ENCODE measurements at places on chromosomes 11 and 22.
A peak's percentile ranks its signal among the peaks of the same experiment; 100 is the strongest.

- no peak for DNase-seq
Measured at GRCh38 chr11:74683941-74684481, 47.2 kb downstream of the CHRDL2 start.

DNA sequence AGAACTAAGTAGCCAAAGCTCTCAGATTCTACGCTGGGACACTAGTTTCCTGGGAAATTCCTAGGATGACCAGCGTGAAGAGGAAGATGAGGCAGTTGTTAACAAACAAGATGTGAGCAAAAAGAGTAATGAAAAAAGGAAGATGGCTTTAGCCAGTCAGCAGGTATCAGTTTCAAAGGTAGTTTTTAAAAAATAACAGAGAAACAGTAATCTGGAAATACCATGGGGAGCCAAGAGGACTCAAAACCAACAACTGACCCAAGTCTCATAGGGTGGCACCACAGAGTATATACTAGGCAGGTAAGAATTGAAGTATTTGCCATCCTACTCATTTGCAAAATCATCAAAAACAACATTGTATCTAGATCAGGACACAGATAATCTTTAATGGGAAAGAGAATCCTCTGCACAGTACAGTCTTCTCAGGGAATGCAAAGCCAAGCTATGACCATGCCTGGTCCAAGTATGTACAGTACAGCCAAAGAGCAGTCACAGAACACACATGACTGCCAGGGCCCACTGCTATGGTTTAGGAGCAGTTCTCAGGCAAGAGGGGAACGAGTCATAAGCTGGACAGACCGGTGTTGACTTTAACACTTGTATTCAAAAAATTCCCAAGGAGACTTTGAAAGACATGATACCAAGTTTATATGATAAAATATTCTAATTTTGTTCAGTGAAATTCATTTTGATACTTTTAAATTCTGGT, 20.6 kb downstream of the MSANTD4 start:
- DNase-seq, result no peak

DNA sequence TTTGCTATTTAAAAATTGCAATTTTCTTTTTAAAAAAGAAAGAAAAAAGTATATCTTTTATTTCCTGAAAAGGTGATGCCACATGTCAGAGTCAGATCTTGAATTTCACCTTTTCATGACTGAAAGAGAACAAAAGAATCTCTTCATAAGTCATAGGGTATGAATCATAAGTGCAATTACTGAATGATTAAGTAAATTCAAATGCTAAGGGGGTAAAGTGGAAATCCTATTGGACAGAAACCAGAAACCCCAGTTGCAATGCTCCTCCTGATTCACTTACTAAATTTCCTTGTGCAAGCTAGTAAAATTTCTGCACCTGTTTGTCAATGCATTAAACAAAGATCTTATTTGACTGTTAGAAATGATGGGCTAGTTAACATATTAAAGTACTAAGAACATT, 8.2 kb upstream of the PRRG4 start:
- DNase-seq, result no peak

- DNase-seq, result no peak
Measured at GRCh38 chr11:2512431-2513407, 67.9 kb downstream of the KCNQ1 start.

GRCh38 chr11:44973632-44974401, 23.1 kb upstream of the TP53I11 start:
- no peak for DNase-seq

GRCh38 chr22:33577862-33578411, 342.3 kb downstream of the LARGE1 start:
- DNase-seq, result no peak

GRCh38 chr22:28443526-28443876, 236.1 kb downstream of the TTC28 start:
- DNase-seq, result peak; percentile 4

- DNase-seq, result no peak
Measured at GRCh38 chr11:117725048-117725734, 71.8 kb downstream of the DSCAML1 start.

DNA sequence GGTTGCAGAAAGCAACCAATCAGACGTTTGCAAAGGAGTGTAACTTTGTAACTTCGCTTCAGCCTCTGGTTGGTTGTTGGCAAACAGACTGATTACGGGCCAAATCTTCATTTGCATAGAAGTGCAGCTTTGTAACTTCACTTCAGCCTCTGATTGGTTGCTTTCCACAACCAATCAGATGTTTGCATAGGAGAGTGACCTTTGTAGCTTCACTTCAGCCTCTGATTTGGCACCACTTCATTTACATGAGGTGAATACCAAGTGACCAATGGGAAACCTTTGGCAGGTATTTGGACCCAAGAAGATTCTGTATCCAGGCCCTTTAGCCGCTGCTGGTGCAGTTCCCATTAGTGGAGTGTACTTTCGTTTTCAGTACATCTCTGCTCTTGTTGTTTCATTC, 16.0 kb downstream of the USP47 start:
- no peak for DNase-seq

DNA sequence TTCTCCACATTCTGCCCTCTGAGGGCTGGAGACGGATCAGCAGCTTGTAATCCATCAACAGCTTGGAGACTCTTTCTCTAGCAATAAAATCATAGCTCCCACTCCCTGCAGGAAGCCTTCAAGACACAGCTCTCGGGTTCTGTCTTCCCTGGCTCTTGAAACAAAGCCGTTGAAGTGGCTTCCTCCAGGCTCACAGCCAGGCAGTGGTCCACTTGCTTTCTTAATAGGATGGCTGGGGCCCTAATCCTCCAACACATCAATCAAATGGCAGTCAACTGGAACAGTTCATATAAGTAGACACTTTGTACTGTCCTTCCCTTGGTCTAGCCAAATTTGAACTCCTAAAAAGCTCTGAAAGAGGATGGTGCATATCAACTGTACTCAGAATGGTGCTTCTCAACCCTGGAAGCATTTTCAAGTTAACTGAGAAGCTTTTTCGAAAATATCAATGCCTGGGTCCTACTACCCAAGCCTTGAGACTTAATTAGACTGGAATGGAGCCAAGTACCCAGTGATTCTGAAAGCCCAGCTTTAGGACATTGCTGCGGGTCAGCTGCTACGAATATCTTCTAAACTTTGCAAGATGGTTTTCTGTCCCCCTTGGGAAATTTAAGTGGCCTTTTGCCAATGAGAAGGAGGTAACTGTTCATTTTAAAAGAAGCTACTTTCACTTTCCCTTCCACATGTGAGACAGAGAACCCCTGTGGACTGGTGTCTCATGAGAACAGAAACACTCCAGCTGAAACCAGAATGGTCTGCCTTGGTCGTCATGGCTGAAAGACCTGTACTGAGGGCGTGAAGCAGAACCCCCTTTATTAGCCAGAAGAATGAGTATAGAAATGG, 74.7 kb downstream of the SC5D start:
- no peak for DNase-seq

DNA sequence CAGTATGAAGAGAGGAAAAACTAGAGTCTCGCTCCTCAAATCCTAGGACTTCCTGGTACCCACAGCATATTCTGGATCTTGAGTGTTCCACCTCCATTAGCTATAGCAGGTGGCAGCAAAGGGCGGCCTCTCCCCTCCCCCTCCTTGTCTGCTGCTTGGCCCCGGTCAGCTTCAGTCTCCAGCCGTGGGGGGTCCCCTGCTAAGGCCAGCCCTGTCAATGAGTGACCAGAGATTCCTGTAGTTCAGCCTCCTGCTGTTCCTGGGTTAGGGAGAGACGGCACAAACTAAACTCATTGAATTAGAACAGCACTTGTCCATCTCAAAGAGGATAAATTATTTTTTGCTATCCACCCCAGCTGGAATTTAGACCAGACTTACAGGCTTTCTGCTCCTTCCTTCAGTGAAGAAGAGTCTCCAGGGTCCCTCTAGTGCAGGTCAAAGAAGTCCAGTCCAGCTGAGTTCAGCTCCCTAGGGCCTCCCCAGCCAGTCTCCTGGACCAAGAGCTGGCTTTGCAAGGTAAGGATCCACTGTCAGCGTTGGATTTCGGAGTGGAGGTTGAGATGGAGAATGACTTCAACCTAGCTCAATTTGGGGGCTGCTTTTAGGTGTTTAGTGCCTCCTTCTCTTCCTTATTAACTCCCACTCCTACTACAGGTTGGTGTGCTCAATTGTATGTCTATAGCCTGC, 1.1 kb upstream of the PHLDB1 start:
- DNase-seq, result no peak

Measured in activated CD4-positive, alpha-beta T cell treated with anti-CD3 and anti-CD28 coated beads, Interleukin-2, amount 50 U/mL, for 24 hours (primary cell).